ENCODE measurements at places on chromosomes 5 and 9.

DNA sequence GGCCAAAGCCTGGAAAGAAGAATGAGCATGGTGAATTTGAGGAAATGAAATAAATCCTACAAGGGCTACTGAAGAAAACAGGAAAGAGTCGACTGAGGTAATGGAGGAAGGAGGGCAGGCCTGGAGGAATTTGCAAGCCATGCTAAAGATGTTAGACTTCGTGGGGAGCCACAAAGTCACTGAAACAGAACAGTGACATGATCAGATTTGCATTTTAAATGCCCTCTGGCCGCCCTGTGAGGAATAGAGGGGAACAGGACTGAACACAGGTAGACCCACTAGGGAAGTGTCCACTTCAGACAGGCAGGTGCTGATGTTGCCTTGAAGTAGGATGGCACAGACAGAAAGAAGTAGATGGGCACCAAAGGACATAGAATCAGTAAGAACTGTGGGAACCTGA is 42.8 kb upstream of the RLN1 start:
- no peak for DNase-seq

DNA sequence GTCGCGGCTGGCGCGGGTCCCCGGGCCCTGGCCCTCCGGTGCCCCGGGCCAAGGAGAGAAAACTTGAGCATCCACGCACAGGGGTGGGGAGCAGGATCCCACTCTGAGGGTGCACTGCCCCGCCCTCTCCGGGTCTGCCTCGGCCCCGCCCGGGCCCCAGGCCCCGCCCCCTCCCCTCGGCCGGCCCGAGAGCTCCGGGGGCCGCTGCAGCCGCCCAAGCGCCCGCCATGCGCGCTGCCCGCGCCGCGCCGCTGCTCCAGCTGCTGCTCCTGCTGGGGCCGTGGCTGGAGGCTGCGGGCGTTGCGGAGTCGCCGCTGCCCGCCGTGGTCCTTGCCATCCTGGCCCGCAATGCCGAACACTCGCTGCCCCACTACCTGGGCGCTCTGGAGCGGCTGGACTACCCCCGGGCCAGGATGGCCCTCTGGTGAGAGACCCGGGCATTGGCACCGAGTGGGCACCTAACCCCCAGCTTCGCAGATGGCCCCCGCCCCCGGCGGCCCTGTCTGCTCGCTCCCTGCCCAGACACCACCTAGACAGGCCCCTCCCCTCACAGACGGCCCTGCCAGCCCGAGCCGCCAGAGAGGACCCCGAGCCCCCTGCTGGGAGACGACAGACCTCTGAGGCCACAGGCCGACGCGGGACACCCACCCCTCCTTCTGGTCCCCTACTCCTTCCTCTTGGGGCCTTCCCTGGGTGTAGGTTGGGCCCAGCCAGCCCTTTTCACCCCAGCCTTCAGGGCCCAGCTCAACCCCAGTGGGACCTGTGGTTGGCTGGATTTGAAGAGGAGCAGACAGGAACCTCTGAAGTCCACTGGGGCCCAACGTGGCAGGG is at the start of gene CERCAM:
TSS of gene CERCAM (plus strand) at position 207 of the 831 bp plus-strand sequence. CDS start at position 228, 21 bp downstream.
- DNase-seq: peak; percentile 29

GRCh38 chr9:122619996-122620395 is 5.5 kb downstream of the OR1Q1 start:
- no peak for DNase-seq

- DNase-seq: no peak
Measured at GRCh38 chr9:28445211-28445610, 871.9 kb upstream of the C9orf72 start.

DNA sequence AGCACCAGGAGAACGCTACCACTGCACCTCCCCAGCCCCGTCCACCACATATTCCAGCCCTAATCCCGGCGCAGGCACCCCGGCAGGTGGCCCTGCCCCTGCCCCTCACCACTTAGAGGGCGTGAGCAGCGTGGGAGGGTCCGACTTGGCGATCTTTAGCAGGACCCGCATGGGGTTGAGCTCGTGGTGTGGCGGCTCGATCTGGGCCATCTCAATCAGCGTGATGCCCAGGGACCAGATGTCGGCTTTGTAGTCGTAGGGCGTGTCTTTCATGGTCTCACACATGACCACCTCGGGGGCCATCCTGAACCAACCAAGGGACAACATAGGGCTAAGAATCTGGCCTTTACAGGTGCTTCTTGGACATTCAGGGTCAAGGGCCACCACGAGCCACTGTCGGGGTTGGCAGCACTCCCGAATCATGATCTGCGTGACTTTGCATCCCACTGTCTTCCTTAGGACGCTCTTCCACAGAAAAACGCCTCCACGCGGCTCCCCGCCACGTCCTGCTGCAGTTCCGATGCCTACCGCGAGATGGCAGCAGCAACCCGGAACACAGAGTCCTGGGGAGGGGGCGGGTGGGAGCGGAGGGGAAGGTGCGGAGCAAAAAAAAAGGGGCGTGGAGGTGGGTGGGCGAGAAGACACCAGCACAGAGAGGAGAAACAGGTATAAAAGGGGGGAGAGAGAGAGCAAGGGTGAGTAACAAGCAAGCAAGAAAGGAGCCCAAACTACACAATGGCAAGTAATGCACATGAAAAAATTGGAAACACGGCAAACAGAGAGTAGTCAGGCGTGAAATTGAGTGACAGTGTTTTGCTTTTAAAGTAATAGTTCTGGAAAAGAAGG is 81.3 kb downstream of the STK10 start:
- DNase-seq: peak; percentile 26

DNA sequence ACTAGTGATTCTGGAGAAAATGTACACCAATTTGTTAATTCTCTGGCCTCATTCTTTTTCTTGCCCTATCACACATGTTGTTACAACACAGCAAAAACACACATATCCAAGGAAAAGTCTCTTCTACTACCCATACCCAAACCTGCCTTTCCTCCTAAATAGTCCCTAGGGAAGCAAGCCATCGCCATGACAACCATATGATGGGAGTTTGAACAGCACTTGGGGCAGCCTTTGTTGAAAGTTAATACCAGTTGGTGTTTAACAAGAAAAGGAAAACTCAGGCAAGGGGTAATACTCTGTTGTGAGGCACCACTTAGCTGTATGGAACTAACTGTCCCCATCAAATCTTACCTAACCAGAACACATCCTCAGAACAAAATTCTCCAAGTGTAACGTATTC is 1.7 kb downstream of the TRPM3 start:
- no peak for DNase-seq

DNA sequence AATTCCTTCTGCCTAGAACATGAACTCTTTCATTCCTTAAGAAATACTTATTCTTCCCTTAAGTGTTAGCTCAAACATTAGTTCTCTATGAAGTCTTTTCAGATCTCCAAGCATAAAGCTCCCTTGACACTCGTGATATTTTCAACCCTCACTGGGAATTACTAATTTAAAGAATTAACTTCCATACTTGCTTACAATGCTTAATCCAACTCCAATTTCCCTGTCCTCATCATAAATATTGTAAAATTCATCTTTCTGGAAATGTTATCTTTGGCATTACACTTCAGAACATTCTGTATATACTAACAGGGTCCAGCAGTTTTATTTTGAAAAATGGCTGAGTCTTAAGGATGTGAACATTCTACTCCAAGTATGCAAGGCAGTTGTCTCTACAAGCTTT is 7.2 kb downstream of the STARD4 start:
- no peak for DNase-seq

- DNase-seq: no peak
Measured at GRCh38 chr9:18861609-18862544, 171.1 kb downstream of the SAXO1 start.

DNA sequence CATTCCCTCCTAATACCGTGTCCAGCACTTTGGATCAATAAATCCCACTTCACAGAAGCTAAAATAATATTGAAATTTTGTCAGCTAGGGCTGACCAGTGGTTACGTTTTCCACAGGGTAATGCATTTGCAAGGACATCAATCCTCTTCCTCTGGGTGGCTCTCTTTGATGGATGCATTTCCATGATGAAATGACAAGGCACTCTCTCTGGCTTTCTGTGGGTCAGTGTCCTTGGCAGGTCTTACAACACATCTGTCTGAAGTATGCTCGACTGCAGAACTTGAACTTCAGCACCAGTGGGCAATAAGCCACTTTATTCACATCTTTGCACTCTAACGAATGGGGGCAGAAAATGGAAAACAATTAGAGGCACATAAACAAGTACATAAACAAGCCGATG is 330.1 kb downstream of the ADAMTS6 start:
- no peak for DNase-seq

DNA sequence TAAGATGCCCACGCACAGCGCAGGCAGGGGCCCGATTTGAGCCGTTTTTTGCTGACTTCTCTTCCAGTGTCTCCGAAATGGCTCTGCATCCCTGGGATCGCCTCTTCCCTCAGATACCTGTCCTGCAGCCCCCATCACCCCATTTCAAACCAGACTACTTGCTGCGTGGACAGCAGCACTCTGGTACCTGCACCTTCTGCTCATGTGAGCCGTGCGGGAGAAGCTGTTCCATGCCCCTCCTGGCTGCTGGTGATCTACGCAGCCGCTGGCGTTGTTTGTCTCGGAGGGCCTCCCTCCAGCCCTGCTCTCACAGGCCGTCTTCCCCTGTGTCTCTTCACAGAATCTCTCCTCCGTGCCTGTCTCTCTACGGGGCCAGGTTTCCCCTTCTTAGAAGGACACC is 13.4 kb downstream of the CEP72 start:
- DNase-seq: no peak

- DNase-seq: no peak
Measured at GRCh38 chr5:102974177-102974576, 145.8 kb downstream of the GIN1 start.

DNA sequence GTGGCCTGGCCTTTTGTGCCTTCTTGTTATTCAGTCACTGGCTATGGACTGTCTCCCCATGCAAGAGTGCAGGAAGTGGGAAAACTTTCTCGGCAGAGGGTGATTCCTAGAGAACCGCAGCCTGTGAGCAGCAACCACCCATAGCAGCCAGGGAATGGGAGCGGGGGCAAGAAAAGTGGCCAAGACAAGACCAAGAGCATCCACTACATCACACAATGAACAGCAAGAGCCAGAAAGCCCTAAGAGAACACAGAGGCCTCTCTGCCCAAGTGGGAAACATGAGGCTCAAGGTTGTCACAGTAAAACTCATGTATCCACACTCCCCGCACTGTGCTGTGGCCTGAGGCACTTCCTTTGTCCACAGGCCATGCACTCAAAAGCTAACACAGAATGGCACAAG is 129.1 kb upstream of the FSTL4 start:
- no peak for DNase-seq

DNA sequence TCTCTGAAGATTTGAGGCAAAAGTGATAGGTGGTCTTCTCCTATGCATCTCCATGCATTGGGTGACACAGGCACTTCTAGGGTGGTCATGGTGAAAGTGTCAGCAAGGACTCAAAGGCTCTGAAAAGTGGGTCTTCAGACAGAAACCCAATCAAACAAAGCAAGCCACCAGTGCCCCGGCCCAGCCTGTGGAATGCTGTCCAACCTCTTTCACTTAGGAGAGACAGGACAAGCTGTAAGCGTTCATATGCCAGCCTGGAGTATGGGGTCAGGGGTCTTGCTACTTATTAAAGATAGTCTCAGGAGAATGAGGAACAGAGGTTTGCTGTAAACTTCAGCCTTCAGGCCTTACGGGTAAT is 324.5 kb downstream of the GADD45G start:
- DNase-seq: no peak

DNA sequence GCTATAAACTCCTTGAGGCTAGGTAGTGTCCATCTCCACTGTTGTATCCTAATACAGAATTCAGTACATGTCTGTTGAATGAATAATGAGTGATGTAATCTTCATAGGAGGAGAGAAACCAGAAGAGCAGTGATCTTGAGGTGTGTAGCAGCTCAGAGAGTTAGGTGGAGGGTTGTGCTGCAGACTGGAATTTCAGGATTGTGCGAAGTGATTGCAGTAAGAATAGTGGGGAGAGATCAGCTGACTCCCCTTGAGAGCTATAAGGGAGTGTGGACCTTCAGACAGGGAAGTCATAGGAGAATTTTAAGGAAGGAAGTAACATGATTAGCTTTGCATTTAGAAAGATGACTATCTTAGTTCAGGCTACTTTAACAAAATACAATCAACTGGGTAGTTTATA is 4.4 kb downstream of the SNX24 start:
- DNase-seq: no peak

DNA sequence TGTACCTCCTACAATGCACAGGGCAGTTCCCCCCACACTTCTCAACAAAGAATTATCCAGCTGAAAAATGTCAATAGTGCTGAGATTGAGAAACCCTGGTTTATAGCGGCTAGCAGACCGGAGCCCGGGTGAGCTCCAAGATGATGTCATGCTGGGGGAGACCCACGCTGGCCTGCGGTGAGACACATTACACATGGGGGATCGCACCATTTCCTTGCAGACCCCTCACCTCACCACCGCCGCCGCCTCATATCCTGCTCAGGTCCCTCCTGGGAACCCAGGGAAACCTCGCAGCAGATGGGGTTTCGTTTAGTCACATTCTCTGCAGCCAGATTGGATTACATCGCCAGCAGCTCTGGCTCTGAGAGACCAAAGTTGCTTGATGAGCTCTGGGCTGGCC is 14.7 kb upstream of the TNC start:
- DNase-seq: no peak

GRCh38 chr5:113488645-113489184 is 462 bp upstream of the MCC start:
- DNase-seq: no peak

- no peak for DNase-seq
Measured at GRCh38 chr5:177498013-177498787, 796 bp upstream of the PDLIM7 start.

DNA sequence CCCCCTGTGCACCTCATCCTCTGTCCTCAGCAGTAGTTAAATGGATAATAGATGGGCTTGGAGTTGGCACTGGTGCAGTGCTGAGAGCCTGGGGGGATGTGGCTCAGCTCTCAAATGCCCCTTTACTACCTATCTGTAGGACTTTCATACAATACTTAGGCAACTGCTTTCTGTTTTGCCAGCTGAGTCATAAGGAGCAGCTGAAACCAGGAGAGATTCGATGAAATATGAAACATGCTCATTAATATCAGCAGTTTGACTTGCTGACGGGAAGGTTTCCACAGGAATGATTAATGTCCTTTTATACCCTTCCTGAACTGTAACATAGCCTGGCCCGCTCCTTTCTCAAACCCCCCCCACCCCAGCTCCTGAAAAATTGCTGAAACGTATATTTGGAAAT is 142.6 kb downstream of the SAXO1 start:
- DNase-seq: no peak

DNA sequence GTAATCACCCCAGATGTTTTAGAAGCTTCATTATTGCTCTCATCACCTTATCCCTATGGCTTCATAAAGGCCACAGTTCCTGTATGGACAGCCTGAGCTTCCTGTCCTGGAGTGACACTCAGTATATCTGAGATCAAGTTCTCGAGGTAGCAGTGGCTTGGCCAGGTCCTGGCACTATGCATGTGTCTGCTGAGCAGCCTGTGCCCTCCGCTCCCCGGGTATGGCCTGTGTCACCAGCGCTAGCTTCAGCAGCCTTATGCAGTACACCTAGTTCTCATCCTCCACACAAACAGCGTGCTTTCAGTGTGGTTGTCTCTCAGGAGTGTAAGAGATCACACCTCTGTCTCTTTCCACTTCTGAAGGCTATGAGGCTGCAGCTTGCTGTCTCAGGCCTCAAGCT is 514.7 kb downstream of the DIRAS2 start:
- no peak for DNase-seq
